A673 (cell line): ENCODE measurements at places on chromosomes 4 and X. TPM values are rescaled to one million over a fixed set of nuclear protein-coding genes. Genes with fewer than 3 reads are reported as not detected.

Gene NSG1
- 1.3 and 2.7 TPM in 2 replicates for total RNA-seq

Gene MAB21L2
- not detected in 2 replicates for total RNA-seq

Gene SLC2A9
- total RNA-seq = not detected in 2 replicates

Gene PRKX
- total RNA-seq = 42.6 and 43.3 TPM in 2 replicates

Gene MAGEC3
- total RNA-seq = not detected in 2 replicates
